Stomach (tissue), 19 donors: ENCODE measurements at places on chromosomes 12 and 14.

DNA sequence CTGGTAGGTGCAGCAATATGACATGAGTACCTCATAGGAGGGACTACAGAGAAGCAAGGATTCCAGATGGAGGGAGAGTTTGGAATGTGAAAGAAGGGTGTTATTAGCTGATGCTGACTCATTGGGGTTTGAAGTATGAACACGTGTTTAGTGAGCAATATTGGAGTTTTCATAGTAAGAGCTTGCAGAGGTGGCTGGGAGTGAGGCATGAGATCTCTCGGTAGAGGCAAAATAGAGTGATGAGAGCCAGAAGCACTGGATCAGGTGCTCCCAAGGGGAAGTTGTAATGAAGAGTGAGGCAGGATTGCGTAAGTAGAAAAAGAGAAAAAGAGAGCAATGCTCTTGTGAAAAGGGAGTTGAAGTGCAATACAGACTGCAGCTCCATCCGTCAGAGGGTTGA lies 42.1 kb downstream of the MGST1 start:
- no peak for DNase-seq

GRCh38 chr12:20695232-20695631 lies at the start of gene SLCO1C1:
Gene SLCO1C1 (plus strand): TSS chr12:20695332. CDS start chr12:20699577, 4,245 bp downstream.
- peak; percentile 11 for DNase-seq

- DNase-seq: peak; percentile 12
These were observed 28.6 kb upstream of the NRXN3 start for GRCh38 chr14:78141590-78141989.

- no peak for DNase-seq
These were observed 191.5 kb downstream of the NTF3 start for GRCh38 chr12:5623411-5623810.

DNA sequence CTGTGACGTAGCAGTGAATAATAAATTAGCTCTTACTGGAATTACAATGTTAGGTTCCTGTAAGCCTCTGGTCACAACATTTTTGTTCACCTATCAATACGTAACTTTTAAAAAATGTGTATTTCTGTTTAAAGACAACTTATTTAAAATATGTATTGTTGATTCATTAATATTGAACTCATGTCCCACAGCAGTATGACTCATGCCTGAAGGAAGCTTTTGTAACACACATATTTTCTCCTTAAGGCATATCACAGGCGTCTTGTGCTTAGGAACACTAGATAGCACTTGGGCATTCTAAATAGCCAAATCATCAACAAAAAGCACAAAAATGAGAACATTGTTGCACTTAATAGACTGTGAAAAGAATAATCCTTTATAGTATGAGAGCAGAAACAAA lies 92.5 kb downstream of the GPHN start:
- no peak for DNase-seq

DNA sequence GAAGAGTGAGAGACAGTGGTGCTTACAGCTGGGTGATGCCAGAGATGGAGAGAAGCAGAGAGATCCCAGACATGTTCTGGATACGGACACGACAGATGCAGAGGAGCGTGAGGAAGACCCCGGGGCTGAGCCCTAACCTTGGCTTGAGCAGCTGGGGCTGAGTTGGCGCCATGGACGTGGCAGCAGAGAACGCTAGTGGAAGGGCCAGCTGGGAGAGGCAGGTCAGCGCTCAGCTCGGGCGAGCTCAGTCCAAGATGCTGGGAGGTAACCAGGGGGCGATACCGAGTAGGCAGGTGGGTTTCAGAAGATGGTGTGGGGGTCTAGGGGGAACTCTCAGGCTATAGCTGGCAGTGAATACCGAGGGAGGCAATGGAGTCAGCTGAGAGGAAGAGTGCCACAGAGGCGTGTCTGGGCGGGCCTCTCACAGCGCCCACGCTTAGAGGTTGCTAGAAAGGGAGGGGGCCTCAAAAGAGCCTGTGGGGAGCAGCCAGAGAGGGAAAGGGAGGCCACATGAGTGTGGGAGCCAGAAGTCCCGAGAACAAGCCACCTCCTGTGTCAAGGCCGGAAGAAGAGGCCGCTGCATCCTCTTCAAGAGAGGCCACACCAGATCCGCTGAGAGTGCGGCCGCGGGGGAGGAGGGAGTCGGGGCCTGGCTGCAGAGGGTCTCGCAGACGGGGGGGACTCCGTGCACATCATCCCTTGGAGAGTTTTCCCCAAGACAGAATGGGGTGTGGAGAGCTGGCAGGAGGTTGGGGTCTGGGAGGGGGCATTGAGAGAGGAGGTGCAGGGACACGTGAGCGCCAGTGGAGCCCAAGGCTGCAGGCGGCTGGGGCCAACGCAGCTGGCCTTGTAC lies 57.0 kb upstream of the DIO3 start:
- DNase-seq: no peak

DNA sequence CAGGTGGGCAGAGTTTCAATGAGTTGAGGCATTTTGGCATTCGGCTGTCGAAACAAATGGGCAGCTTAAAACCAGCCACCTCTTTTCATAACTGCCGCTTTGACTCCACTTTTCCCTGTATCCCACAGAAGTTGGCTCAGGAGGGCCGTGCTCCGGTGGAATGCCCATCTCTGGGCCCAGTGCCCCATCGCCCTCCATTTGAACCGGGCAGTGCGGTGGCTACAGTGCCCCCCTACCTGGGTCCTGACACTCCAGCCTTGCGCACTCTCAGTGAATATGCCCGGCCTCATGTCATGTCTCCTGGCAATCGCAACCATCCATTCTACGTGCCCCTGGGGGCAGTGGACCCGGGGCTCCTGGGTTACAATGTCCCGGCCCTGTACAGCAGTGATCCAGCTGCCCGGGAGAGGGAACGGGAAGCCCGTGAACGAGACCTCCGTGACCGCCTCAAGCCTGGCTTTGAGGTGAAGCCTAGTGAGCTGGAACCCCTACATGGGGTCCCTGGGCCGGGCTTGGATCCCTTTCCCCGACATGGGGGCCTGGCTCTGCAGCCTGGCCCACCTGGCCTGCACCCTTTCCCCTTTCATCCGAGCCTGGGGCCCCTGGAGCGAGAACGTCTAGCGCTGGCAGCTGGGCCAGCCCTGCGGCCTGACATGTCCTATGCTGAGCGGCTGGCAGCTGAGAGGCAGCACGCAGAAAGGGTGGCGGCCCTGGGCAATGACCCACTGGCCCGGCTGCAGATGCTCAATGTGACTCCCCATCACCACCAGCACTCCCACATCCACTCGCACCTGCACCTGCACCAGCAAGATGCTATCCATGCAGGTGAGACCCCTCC lies 5.0 kb upstream of the RNU7-1 start:
- DNase-seq: peak; percentile 43
